ENCODE measurements at places on chromosomes 12 and 14.

- DNase-seq = no peak
Measured at GRCh38 chr12:115946867-115947695, 330.4 kb downstream of the MED13L start.

GRCh38 chr14:30958555-30959407 lies 66.7 kb upstream of the AP4S1 start:
- no peak for DNase-seq

- no peak for DNase-seq
Measured at GRCh38 chr12:120961604-120962531, 16.5 kb upstream of the HNF1A start.

DNA sequence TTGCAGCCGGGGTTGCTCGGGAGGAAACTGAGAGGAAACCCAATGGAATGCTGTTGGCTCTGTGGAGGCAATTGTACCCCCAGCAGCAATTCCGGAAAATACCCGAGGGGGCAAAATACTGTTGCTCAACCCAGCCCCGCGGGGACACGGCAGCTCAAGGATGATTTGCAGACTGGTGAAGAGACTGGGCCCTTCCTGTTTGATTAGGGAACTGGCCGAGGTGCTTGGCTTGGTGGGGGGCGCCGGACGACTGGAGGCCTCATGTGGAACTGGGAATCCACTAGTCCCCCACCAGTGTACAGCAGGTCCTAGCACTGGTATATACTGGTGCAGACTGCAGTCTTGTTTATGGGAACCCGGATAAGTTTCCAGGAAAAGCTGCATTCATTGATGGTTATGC lies 10.3 kb upstream of the RNASE12 start:
- DNase-seq = no peak

DNA sequence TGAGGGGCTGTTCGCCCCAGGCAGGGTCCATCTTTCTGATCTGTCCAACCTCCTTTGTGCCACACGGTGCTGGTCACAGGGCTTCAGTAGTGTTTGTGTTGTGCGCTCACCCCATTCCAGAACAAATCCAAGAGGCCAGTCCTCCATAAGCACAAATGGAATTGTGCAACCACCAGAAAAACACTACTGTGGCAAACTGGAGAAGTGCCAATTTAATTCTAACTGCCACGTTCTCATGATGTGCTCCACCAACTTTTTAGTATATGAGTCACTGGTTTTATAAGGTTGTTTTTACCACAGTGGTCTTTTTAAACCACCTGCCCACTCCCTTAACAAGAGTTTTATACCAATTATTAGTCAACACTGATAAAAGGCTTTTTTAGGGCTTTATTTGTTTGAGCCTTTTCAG lies 380.2 kb downstream of the NAV3 start:
- no peak for DNase-seq

DNA sequence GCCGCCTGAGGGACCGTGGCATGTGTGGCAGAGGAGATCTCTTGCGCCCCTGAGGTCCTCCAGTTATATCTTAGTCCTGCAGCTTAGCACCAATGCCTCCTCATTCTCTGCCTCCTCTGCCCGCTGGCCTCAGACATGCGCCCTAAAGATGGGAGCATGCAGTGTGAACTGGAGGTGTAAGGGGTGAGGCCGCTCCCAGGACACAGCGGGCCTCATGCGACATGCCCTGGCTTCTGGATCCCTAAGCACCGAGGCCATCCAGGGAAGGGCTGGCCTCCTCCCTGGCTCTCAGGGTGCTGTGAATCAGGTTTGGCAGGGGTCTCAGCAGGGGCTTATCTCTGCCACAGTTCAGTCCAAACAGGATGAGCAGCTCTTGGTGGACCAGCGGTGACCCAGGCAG lies 86.9 kb downstream of the CACNA1C start:
- no peak for DNase-seq

DNA sequence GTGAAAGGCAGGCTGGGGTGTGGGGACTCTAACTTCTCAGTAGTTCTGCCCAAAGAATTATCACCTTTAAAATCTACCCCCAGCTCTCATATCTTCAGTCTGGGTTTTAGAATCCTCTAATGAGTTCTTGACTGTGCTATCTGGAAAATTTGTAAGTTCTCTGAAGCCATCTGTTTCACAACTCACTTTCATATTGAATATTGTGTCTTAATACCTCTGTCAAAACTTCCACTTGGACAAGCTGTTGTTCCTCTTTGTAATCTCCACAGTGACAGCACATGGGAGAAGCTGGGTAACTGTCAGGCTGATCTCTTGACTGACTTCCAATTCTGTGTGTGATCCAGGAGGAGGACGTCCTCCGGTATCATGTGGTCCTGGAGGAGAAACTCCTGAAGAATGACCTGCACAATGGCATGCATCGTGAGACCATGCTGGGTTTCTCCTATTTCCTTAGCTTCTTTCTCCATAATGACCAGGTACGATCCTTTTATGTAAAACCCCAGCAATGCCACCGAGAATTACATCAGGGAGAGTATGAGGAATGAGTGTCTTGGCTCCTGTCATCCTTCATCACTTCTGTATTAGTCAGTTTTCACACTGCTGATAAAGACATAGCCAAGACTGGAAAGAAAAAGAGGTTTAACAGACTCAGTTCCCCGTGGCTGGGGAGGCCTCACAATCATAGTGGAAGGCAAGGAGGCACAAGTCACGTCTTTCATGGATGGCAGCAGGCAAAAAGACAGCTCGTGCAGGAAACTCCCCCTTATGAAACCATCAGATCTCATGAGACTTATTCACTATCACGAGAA lies 111.9 kb downstream of the STAB2 start:
- DNase-seq = no peak

GRCh38 chr12:77540097-77540496 lies 290.6 kb upstream of the NAV3 start:
- no peak for DNase-seq

- DNase-seq = no peak
Measured at GRCh38 chr12:111699-112493, 45.3 kb downstream of the IQSEC3 start.

DNA sequence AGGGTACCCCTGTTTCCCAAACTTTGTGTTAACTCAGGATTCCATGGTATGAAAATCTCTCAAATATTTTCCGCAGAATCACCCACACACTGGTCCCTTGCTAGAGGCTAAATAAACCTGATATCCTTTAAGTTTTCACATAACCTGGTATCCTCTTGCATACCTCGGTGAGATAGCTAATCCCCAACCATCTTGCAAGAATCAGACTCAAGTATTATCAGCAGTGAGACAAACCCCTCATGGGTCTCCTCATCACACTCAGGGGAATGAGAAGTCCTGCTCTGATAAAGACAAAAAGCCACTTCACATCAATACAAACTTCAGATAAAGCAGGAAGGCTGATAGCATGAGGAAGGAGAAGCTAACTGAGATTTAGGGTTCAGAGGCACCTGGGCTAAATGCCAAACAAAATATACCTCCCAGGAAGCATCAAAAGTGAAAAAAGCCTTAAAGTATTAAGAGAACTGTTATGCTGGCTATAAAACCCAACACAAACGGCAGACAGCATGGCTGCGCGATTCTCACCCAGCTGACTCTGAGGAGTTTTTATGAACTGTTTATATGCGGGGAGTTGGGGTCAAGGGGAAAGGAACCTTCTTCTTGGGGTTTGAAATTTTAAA lies 96.5 kb downstream of the FOXN3 start:
- no peak for DNase-seq

- DNase-seq = no peak
Measured at GRCh38 chr12:128047266-128048060, 219.5 kb upstream of the TMEM132C start.

- no peak for DNase-seq
Measured at GRCh38 chr12:80936642-80937390, 918 bp downstream of the LIN7A start.

GRCh38 chr12:1533205-1533601 lies 61.2 kb downstream of the FBXL14 start:
- peak; percentile 10 for DNase-seq

DNA sequence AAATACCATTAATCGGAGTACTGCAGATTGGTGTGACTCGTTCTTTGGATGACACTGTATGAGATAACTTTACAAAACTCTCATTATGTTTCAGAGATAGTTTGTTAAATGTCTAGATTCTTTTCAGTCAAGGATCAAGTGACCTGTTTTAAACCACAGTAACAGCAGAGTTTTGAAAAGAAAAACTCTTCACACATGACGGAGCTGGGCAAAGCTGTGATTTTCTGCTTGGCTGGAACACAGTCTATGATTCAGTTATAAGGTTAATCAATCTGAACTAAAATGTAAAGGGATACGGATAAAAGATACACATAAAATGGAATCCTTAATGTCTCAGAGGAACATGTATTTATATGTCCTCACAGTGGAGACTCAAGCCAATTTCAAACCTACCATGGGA lies 573.2 kb downstream of the PRKD1 start:
- DNase-seq = no peak

DNA sequence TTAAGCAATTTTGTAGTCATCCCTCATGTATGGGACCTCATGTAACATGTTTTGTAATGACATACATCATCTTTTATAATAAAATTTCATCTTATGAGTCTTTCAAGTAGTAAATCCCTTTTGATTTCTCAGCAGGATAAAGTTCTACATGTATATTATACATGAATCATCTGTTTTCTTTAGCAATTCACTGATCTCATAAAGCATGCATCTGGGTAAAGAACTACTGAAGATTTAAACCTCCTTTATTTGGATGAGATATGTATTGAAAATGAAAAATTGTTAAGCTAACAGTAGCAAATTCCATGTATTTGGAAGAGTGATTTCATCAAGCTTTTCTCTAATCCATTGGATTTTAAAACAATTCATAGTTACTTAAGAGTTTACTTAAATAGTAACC lies 126.9 kb downstream of the KITLG start:
- no peak for DNase-seq

DNA sequence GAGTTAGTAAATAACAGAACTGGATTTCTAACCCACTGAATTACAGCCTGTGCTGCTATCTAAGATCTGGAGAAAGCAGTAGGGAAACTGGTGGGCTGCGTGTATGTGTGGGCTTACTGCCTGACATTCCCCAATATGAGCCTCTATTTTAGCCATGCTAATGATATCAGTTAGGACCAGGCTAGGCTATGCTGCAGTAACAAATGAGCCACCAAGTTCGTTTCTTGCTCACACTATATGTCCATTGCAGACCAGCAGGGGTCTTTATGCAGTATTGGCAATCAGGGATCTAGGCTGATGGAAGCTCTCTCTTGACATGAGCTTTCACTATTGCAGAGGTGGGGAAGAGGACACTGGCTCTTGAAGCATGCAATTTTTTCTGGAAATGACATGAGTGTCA lies 40.4 kb downstream of the FOS start:
- no peak for DNase-seq

- DNase-seq = no peak
Measured at GRCh38 chr12:112611908-112612307, 179.6 kb upstream of the RPH3A start.

- DNase-seq = no peak
Measured at GRCh38 chr12:47818007-47818376, 1.7 kb downstream of the HDAC7 start.
